ENCODE measurements at places on chromosomes 1 and 21. TPM values are rescaled to one million over a fixed set of nuclear protein-coding genes. Genes with fewer than 3 reads are reported as not detected.

The TEKT2 gene
- total RNA-seq: 0.25 TPM

The CLEC20A gene
- not detected for total RNA-seq

The CDC7 gene
- total RNA-seq: 2.4 TPM

The SF3B4 gene
- 12.5 TPM for total RNA-seq

DNA sequence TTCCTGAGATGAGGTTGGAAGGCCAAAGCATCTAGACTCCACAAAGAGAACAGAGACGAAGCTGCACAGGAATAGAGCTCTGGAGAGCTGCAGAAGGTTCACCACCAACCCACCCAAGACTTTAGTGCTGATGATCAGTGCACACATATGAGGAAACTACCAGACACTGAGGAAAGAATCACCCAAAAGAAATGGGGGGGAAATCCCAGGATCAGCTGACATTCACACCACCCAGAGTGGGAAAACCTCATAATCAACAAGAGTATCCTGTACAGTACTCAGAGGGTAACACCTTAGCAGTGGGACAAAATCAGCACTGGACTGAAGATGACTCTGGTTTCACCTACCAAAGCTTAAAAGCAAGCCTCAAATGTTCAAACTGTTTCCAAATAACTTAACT, 36.4 kb downstream of the DENND1B start:
- no peak for DNase-seq

DNA sequence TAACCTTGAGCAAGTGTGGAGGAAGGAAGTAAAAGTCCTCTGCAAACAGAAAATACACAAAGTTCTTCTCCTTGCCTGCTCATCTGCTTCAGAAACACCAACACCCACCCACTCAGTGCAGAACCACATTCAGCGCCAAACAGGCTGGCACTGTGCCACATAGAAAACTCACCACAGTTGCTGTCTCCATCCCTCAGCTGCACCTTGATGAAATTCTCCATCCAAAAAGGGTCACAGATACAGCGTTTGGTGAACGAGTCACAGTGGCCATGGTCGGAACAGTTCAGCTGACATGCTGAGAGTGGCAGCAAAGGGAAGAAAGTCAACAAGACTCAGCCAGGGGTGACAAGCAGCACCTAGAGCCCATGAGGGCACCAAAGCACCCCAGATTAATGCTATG, 114.5 kb downstream of the KIAA0319L start:
- no peak for DNase-seq

DNA sequence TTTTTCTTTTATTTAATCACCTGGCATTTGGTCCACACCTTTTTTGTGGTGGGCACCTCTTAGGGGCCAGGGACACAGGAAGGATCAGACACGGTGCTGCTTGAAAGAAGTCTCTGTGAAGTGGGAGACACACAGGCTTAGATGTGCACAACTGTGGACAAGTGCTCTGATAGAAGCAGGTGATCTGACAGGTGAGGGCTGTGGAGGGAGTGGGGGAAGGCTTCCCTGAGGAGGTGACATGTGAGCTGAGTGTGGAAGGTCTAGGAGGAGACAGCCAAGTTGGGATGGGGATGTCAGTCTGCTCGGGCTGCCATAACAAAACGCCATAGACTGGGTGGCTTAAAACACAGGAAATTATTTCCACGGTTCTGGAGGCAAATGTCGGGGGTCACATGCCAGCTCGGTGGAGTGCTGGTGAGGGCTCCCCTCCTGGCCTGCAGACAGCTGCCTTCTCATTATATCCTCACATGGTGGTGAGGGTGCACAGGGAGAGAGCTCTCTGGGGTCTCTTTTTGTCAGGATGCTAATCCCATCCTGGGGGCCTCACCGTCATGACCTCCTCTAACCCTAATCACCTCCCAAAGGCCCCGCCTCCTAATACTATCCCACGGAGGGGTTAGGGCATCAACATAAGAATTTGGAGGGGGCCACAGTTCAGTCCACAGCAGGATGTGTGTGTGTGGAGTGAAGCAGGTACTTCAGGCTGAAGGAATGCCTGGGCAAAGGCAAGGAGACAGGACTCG, 5.2 kb upstream of the KIAA1614 start:
- DNase-seq: no peak
